Cortex of kidney (tissue), 1 donor: ENCODE measurements at places on chromosomes 7 and 10.

DNA sequence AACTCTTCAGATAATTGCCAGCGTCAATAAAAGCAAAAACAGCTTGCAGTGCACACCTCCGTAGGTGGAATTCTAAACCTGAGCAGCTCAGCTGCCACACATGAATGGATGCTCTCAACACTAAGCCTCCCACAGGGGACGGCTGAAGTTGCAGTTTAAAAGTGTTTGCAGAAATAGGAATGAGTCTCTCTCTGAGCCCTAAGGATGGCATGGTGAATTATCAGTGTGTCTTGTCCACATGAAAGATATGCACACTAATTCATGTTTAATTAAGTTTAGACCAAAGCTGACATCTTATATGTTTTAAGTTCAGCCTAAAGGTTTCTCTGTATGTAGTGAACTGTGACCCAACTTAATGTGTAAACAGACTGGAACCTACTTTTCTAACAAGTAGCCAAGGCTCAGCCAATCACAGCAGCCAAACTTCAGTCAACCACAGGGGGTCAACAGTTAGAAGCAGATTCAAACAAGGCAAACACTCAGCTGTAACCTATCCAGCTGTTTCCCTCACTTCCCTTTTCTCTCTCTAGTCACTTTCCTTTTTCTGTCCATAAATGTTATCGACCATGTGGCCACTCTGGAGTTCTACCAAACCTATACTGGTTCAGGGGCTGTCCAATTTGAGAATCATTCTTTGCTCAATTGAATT, 38.1 kb downstream of the CTTNBP2 start:
- DNase-seq: no peak

- no peak for DNase-seq
Observed at GRCh38 chr7:104922182-104923009, 91.6 kb upstream of the KMT2E start.

GRCh38 chr7:139838276-139838675, 9.2 kb downstream of the TBXAS1 start:
- no peak for DNase-seq

- no peak for DNase-seq
Observed at GRCh38 chr10:14529351-14529750, 198.6 kb upstream of the FRMD4A start.

GRCh38 chr10:84344526-84344925, 16.1 kb downstream of the CCSER2 start:
- no peak for DNase-seq

DNA sequence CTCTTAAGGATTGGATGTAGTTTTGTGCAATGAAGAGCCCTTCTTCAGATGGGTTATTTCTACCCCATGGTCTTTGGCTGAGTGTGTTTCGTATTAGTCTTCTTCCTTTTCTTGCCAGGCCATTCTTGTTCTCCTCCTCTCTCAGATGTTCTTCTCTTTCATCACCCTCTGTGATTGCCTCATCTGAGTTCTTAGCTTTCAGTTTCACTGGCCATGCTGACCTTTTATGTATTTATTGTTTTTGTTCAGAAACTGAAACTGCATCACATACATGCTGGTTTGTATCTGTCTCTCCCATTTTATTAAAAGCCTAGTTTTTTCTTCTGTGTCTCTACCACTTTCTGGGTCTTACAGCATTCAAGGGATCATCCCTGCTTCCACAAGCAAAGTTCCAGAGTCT, 21.7 kb upstream of the PCGF5 start:
- DNase-seq: no peak

- no peak for DNase-seq
Observed at GRCh38 chr10:91587710-91588638, 44.9 kb downstream of the PPP1R3C start.

DNA sequence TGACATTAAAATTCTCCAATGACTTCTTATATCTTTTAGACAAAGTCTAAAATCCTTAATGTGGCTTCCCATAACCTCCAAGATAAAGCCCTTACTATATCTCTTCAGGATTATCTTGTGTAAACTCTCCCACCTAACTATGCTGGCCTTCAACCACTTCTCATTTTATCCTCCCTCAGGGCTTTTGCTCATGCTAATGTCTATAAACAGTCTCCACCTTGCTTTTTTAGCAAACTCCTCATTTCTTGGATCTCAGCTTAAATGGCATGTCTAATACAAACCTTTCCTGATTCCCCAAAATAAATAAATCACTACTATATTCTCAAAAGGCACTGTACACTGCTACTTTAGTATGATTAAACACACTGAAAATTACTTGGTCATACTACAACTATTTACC, 181.2 kb downstream of the LRRN3 start:
- DNase-seq: no peak

DNA sequence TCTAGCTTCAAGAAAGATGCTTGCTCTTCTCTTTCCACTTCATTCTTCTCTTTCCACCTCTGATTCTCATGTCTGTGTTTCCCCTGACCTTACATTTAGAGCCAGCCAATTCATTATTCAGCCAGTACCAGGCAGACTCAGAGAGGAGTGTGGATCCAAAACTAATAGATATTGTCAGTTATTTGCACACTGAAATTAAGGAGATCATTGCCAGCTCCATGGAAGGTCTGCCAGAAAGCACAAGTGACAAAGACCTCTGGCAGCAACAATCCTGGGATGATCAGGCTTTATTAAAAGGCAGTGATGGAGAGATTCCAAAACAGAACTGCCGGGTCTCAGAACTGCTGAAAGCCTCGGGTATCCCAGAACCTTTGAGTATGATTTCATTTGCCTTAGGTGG, 749.4 kb downstream of the XPNPEP1 start:
- DNase-seq: no peak

DNA sequence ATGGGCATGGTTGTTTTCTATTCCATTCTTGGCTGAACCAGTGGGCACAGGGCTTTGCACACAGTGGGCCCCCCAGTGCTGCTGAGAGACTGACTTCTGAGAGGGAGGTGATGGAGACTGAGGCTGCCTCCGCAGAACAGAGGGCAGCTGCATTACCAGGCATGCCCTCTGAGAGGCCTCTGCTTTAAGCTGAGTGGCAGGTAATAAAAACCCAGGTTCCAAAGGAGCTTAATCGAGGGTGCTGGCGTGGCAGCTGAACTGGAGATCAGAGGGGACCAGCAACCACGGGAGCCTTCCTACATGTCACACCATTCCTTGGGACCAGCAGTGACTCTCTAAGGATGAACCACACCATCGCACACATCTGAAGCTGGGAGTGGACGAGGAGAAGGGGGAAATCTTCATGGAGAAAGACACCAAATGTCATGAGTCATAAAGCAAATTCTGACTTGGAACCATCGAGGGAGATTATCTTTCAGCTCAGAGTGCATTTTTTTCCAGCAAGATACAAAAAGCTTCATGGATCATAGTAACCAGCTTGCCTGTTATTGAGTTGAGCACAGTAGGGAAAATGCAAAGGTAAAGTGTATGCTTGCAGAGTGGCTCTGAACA, 24.6 kb downstream of the HIPK2 start:
- no peak for DNase-seq

GRCh38 chr10:125107166-125107949, 53.0 kb downstream of the CTBP2 start:
- no peak for DNase-seq

DNA sequence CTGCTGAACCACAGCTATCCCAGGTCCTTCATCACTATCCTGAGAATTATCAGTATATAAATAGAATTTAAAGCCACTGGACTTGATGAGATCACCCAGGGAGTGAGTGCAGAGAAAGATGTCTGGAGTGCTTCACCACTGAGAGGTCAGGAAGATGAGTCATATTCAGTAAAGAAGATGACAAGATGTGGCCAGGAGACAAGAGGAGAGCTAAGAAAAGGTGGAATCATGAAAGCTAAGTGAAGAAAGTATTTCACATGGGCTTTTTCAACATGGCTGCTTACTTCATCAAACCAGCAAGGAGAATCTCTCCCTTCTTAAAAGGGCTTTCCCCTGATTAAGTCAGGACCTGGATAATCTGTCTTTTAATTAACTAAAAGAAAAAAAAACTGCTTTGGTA, 9.1 kb upstream of the PRKAR2B start:
- no peak for DNase-seq

- no peak for DNase-seq
Observed at GRCh38 chr10:48694371-48695030, 9.8 kb downstream of the WDFY4 start.

DNA sequence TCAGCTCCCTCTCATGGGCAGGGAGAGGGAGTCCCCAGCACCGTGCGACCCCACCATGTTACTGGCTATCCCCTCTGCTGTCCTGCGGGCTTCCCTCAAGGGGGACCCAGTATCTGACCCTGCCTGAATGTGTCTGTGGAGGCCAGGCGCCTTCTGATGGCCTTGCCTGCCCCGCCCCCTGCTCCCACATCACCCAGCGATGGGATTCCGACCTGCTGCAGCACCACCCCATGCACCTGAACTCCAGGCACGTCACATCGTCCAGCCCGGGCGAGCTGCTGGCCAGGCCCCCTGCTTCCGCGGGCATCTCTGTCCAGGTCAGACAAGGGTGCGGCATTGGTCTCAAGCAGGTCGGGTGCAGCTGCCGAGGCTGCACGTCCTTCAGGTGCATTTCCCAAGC, 19.0 kb downstream of the LRRC27 start:
- no peak for DNase-seq

- no peak for DNase-seq
Observed at GRCh38 chr7:156656598-156656997, 16.0 kb downstream of the RNF32 start.

DNA sequence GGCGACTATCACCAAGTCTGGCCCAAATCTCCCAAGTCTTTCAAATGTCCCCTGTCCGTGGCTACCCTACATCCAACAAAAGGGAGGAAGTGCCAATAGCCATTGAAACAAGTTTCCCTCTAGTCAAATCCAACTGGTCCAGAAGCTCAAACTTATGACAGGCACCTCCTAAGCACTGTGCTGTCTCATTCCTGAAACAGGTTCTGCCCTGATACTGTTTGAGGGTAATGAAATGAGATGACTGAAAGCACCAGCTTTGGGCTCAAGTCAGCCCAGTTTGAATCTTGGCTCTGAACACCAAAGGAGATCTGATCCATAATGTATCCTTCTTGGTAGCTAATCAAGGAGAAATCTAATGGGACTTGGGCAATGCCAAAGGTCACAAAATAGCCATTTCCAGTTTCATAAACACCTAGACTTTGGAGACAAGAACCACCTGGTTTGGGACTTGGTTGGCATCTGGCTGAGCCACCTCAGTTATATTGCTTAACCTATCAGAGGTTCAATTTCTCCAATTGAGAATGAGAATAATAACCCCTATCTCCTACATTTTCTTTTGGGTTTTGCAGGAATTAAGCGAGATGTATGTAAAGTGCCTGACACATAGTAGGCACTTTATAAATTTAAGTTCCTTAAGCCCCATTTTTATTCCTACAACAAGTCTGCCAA, 34.7 kb upstream of the ARID5B start:
- no peak for DNase-seq

GRCh38 chr7:6096581-6096980, 65.4 kb downstream of the ANKRD61 start:
- no peak for DNase-seq

DNA sequence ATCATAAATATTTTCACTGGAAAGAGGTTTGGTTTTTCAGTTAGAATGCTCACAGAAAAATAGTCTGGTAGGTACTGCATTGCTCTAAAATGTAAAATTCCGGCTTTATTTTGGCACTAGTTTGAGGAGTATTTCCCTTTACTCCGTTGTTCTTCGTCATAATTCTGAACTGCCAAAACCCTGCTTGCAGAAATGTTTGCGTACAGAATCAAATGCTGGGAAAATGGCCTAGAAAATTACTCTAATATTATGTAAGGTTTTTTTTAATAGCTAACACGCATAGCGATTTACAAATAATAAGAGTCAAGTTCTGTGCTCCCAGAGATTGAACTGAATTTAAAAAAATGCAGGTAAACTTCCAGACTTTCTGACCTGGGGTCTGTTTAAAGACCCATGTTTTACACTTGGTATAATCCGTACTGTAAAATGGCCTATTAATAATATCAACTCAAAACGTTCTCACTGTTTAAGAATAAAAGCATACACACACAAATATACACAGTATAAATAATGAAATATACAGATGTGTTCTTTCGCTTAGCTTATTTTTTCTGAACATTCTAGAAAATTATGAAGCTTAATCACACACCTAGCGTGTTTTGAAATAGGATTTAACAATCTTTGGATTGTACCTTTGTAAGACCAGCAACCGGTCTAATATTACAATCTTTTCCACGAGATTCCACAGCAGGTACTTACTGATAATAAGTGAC, 23.5 kb upstream of the ANLN start:
- DNase-seq: no peak

DNA sequence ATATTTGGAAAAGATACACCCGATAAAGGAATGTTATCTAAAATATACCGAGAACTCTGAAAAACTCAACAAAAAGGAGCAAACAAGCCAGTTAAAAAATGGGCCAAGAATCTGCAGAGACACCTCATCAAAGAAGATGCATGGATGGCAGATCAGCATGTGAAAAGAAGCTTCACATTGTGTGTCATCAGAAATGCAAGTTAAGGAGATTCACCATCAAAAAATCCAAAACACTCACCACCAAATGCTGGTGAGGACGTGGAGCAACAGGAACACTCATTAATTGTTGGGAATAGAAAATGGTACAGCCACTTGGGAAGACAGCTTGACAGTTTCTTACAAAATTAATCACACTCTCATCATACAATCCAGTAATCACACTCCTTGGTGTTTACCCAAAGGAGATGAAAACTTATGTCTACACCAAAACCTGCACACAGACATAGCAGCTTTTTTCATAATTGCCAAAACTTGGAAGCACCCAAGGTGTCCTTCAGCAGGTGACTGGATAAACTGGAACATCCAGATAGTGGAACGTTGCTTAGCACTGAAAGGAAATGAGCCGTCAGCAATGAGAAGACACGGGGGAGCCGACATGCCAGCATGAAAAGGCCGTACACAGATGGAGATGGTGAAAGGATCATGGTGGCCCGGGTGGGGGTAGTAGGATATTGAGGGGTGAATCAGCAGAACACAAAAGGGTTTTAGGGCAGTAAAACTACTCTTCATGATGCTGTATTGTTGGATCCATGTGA, 27.9 kb upstream of the PWWP2B start:
- no peak for DNase-seq

- DNase-seq: no peak
Observed at GRCh38 chr7:114412548-114412947, 2.1 kb upstream of the FOXP2 start.

DNA sequence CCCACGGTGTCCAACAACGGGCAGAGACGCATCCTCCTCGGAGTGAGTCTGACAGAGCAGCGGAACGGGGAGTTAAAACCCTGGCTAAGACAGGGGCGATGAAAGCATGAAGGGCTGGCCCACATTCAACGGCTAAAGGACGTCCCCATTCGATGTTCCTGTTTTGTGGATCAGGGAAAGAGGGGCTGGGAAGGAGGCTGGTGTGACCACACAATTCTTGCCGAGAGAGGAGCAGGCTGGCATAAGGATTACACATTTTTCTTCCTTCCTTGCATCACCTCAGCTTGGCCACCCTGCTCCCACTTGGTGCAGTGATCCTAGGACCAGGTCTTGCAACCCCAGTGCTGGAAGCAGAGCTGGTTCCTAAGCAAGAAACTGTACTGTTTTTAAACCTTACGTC, 67.7 kb downstream of the GNA12 start:
- DNase-seq: no peak

GRCh38 chr10:7319632-7320031, 91.2 kb downstream of the SFMBT2 start:
- no peak for DNase-seq
